AG04450 (cell line): ENCODE measurements at places on chromosomes 4 and X.

DNA sequence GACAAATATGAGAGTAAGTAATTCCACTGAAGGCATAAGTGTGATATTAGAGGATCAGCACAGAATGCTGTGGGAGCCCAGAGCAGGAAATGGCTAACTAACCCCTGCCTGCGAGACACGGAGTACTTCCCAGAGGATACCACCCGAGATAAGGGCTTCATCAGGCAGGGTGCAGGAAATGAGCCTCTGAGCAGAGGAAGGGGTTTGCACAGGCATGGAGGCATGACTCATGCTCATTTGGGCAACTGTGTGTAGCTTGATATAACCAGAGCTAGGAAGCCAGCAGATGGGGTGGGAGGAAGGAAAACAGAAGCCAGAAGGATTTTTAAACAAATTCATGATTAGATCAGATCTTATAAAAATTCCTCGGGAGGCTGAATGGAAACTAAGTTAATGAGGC is 70.0 kb upstream of the TSPAN5 start:
- peak; percentile 20 for DNase-seq

DNA sequence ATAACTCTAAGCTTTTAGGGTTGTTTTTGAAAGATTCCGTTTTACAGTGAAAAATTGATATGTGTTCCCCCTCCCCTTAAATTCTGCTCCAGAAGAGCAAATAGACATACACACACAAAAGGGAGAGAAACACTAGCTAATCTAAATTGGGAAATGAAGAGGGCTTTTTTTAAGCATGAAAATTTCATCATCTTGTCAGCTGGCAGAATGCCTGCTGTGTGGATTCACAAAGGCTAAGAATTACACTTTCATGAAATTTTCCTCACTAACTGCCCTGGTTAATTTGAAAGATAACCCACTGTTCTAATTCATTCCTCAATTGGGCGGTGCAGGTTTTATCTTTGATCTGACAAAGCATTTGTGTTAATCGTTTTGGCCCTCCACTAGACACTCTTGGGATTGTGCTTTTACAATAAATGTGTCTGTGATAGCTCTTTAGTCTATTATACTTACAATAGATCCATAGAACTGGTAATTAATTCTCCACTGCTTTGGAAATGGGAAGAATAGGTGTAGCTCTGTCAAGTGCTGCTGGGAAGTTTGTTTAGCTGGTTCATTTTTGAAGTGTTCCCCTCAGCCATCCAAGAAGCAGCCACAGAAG is 152.9 kb downstream of the POLA1 start:
- no peak for DNase-seq

DNA sequence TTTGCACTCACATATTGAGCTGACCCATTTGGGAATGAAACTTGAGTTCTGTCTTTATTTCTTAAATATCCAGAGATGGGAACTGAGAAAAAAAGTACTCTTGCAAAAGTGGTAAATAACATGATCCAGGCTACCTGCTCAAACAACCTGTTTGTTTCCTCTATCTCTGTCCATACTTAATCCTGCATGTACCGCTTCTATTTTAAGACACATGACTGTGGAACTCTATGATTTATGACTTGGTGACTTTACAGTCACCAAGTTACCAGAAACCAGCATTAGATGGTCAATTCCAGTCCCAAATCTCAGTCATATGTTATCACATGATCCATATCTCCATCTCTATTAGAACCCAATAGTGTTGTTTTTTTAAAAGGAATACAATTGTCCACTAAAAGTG is 606.7 kb downstream of the EPHA5 start:
- DNase-seq = no peak

DNA sequence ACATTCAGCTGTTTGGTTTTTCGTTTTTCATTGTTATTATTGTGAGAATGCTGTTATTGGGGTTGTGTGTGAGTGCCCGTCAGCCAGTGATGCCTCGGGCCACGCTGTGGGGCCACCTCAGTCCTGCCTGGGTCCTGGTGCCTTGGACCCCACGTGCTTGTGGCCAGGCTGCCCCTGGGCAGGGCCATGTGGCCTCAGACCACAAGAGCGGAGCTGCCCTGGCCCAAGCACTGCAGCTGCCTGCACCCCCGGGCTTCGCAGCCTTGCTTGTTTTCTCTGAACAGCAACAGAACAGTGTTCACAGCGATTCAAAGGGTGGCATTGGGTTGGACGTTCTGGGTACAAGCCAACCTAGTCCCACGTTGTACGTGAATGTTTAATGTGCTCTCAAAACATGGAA is 56.9 kb downstream of the CPLX1 start:
- no peak for DNase-seq

- no peak for DNase-seq
Observed at GRCh38 chr4:155085843-155086530, 122.4 kb upstream of the NPY2R start.

GRCh38 chrX:128619490-128619889 is 567.3 kb upstream of the ACTRT1 start:
- DNase-seq = no peak

- no peak for DNase-seq
Observed at GRCh38 chrX:11089802-11090201, 21.3 kb upstream of the HCCS start.

DNA sequence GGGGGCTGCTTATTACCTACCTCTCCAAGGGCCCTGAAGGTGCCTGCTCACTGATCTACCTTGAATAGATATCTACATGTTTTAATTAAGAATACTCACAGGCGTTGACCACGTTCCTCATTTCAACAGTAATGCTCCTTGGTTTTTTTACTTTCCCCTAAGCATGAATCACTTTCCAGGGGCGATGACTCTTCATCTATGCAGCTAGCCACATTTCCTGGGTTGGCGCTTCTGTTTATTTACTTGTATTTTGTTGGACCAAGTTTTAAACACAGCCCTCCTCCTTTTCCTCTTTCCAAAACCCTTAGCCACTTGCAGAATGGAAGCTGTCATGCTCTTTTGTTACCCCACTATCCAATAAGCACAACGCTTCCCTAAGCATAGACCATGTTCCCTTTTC is 50.8 kb downstream of the CBLL2 start:
- DNase-seq = peak; percentile 29

DNA sequence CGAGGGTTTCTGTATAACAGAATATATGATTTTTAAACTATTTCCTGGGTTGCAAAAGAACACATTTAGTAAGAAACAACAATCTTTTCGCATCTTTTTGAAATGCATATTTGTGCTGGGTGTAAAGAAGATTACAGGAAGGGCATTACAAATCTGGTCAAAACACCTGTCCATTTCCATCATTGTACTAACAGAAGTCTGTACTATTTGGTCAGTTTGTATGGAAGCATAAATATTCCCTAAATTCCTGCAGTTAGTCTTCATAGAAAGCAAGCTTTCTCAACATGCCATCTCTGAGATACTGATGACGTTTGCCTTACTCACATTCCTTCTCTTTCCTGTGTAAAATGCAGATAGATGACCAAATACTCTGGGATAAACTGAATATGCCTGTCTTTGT is 203.3 kb downstream of the NWD2 start:
- no peak for DNase-seq

GRCh38 chr4:79666875-79667274 is 258.8 kb upstream of the GK2 start:
- no peak for DNase-seq
